ENCODE measurements at places on chromosomes 12 and 14.
A peak's percentile ranks its signal among the peaks of the same experiment; 100 is the strongest.

DNA sequence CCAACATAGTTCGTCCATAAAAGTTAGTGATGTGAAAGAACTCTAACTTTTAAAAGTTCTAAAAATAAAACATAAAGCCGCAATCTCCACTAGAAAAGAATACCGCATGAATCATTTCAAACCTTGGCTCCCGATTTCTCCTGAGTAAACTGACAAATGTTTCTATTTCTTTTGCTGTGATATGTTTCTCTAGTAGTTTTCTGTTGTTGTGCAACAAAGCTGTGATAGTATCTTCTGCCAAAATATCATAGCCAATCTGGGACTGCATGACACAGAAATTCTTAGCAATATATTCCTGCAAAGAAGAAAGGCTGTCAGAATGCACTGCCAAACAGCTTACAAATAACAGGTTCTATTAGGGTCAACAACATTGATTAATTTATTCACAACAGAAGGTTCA lies 174.0 kb downstream of the ITPR2 start:
- DNase-seq: no peak

DNA sequence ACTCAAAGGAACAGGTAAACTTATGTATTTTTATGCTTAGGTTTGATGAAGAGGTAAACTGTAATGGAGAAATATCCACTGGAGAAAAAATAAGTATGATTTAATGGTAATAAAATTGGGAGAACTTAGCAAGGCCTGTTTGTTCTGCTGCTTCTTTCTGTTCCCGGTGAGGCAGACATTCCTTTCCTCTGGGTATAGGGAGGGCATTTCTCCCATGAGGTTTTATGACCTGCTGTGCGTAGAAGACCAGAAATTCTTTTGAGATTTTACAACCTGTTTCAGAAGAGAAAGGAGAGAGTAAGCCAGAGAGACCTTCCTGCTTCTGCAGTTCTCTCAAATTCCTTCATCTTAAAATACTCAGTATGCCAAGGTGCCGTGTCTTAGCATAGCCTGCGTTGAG lies 139.4 kb upstream of the RMST start:
- no peak for DNase-seq

DNA sequence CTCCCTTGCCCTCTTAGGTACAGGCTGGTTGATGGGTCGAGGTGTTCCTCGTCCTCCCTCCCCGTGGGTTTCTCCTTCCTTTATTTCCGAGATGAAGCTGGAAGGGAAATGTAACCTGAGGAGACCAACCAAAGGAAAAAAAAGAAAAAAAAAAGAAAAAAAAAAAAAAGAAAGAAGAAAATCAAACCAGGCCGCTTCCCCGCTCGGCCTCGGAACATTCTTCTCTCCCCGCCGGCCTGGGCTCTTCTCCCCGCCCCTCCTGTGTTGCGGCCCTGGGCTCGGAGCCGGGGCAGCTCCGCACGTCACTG lies 1.6 kb upstream of the NFATC4 start:
- no peak for DNase-seq

- DNase-seq: peak; percentile 57
Measured at GRCh38 chr12:109110988-109111495, 5.3 kb upstream of the ACACB start.

- DNase-seq: no peak
Measured at GRCh38 chr12:85130646-85131045, 94.5 kb downstream of the LRRIQ1 start.

GRCh38 chr14:50865391-50866076 lies 6.3 kb upstream of the ABHD12B start:
- DNase-seq: no peak

- DNase-seq: no peak
Measured at GRCh38 chr14:90603841-90604240, 207.0 kb downstream of the CALM1 start.

DNA sequence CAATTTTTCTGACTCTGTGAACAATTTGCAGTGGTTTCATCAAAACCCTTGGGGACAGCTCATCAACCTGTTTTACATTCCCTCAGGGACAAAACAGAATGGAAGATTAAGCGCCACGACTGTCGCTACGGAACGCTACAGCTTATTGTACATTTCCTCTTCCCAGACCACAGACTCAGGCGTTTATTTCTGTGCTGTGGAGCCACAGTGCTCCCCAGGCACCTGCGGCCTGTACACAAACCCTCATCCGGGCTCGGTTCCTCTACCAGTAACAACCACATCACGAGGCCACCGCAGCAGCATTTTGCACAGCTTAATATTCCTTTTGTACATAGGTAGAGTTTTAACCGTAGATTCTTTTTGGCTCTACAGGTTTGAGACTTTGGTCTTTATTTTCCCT lies 397.4 kb upstream of the OR4E1 start:
- DNase-seq: no peak

Data from GM13977 (cell line).